Islet precursor cell (in vitro differentiated cells): ENCODE measurements at places on chromosomes 1 and 21.
A peak's percentile ranks its signal among the peaks of the same experiment; 100 is the strongest.

- no peak for DNase-seq
Measured at GRCh38 chr1:150804671-150805070, 3.4 kb downstream of the CTSK start.

DNA sequence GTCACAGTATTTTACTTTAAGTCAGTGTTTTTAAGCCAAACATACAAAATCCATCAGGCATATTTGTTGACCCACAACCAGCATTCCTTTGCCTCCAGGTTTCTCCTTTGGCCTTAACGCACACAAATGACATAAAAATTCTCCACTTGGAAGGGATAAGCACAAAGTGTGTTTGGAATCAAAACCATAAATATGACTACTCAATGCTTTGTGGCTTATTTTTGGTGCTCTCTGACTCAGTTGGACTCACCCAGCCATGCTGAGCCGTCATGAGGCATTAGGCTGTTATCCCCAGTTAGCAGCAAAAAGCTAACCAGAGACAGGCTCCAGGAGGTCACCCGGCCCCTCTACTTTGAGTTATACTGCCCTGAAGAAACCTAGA, 948 bp downstream of the PRUNE1 start:
- DNase-seq = no peak

GRCh38 chr1:30450148-30450817, 273.1 kb downstream of the MATN1 start:
- no peak for DNase-seq

GRCh38 chr1:67169496-67169895, 3.2 kb downstream of the IL23R start:
- no peak for DNase-seq

- DNase-seq = peak; percentile 84
Measured at GRCh38 chr1:117686907-117687306, 81.1 kb downstream of the TENT5C start.

DNA sequence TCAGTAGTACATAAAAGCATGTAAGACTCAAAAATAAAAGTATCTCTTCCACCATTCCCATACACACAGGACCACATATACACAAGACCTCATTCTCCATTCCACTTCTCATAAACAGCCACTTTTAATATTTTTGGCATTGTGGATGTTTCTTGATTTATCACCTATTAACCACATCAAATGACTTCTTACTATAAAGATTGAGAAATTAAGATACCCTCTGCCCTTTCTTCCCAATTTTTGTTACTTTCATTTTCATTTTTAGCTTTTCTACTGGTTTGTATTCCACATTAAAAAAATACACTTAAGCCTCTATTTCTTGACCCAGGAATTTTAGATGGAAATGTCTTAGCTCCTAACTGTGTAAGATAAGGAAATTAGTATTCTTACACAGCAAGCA, 22.8 kb downstream of the AKT3 start:
- no peak for DNase-seq

GRCh38 chr1:112337028-112337531, 58.9 kb upstream of the CTTNBP2NL start:
- DNase-seq = peak; percentile 72

DNA sequence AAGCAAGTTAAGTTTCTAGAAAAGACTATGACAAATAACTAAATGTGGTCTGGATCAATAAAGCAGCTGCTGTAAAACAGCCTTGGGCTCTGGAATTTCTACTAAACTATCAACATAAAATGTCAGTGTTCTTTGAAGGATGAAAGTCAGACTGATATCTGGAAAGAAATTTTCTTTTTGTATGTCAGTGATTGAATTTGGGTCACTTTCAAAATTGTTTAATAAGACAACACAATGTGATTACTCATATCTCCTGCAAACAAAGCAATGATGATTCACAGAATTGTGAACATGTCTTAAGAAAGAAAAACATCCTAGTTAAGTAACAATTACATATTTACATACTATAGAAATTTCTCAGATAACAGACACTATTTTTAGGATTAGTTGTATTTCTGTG, 826.4 kb downstream of the PLA2G4A start:
- DNase-seq = no peak

GRCh38 chr1:37073854-37074379, 39.6 kb upstream of the GRIK3 start:
- no peak for DNase-seq

- peak; percentile 73 for DNase-seq
Measured at GRCh38 chr1:170307426-170307825, 161.7 kb downstream of the NTMT2 start.

- DNase-seq = no peak
Measured at GRCh38 chr1:12113433-12114339, 50.6 kb downstream of the TNFRSF8 start.

DNA sequence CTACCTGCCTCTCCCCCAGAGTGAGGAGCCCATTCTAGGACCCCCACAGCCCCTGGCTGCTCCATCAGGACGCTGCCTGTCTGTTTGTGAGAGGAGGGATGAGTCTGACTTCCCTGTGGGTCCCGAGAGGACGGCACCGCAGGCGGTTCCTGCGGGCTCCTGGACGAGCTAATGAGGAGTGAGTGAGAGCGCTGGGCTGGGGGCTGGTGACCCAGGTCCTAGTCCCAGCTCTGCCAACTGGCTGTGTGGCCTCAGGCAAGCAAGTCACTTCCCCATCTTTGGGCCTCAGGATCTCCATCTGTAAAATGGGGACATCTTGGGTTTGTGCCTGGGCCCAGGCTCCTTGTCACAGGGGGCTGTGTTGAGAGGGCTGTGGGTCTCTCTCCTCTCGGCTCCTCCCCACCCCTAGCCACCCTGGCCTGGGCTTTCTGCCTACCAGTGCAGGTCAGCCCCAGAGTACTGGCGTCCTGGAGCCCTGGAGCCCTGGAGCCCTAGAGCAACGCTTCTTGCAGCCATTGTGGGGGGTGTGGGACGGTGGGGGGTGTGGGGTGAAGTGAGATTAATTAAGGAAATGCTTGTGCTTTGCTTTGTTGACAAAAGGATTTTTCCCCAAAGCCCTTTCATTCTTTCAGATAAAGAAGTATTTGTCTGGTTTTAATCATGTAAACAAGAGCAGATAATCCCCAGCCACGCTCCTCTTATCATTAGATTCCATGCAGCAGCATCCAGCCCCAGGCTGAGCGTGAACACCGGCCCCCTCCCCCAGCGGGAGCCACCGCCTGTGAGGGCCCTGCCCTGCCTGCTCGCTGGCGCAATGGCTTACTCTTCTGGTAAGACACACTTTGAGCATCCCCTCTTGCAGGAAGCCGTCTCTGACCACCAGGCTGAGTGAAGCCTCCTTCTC, 26.8 kb downstream of the SLC1A7 start:
- peak; percentile 91 for DNase-seq

- no peak for DNase-seq
Measured at GRCh38 chr1:47759936-47760629, 237.1 kb downstream of the TRABD2B start.

- DNase-seq = no peak
Measured at GRCh38 chr1:248416226-248416625, 13.4 kb downstream of the OR2T1 start.

DNA sequence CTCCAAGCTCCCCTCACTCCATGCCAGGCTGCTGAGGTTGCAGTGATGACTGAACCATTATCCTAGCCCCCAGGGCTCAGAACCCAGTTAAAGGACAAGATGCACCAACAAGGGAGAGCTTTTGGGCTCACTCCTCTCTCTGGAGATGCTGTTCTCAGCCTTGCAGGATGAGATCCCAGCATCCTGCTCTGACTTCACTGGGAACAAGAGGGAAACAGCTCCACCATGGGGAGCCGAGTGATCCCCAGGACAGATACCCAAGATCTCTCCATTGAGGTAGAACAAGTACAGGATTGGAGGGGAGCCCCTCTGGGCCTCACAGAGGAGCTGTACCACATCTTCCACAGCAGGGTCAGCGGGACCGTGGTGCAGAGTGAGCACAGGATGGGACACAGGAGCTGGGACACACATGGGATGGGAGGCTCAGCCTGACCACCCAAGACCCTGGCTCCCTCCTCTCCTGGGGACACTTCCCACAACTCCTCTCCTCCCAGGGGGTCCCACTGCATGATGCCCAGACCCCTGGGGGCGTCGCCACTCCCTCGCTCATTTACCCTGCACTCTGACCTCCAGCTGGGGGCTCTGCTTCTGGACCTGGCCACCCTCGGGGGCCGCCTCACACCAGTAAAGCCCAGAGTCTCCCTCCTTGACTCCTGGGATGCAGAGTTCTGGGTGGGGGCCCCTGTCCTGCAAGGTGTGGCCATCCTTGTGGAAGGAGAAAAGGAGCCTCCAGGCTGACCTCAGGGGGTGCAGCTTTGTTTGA, 18.6 kb upstream of the SLAMF9 start:
- DNase-seq = peak; percentile 49

DNA sequence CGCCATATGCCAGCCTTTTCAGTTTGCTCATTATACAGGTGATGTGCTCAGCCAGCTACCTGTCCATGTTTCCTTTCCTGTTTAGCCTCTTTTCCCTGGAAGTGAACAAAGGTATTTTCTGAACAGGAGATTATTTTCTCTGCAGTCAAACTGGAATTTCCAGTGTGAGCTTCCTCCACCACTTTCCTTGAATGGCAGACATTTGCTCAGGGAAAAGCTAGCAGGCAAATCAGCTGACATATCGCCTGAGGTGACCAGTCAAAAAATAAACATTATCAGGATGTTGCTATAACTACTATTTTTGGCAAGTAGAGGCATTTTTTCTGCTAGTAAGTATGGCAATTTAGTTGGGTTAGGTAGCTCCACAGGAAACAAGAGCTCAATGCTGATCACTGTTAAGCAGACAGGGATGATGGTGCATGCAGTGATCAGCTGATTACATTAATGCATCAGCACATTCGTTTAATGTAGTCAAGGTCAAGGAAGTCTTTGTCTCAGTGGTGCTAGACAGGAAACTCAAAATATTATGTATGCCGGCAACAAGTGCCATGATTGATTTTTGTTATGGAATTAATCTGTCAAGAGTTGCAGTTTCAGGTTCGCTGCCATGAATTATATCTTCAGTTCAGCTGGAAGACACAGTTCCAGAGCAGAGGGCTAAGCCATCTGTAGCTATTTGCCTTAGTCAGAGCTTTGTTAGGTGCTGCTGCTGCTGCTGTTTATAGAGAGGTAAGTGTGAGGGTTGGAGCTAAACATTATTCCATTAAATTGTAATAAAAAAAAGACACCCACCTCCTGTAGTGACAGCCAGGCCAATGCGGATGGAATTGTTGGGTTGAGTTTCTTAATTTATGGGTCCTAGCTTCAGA, 179.7 kb upstream of the ST6GALNAC5 start:
- DNase-seq = no peak

DNA sequence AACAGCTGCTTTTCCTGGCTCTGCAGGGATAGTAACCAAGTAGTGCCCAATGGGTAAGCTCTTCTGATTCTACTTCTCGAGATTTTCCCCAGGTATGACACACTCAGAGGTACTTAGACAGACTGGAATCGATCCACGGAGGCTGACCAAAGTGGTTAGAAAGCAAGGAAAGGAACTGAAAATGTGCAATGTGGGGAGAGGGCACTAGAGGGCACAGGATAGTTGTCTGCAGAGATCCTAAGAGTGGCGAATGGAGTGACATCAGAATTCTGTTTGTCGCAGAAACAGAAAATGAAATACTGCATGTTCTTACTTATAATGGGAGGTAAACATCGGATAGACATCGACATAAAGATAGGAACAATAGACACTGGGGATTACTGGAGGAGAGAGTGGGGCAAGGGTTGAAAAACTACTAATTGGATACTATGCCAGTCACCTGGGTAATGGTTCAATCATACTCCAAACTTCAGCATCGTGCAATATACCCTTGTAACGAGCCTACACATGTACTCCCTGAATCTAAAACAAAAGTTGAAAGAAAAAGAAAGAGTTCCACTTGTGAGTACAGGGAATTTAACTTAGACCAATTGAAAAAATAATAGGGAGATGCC, 23.3 kb downstream of the CYP2J2 start:
- DNase-seq = no peak

DNA sequence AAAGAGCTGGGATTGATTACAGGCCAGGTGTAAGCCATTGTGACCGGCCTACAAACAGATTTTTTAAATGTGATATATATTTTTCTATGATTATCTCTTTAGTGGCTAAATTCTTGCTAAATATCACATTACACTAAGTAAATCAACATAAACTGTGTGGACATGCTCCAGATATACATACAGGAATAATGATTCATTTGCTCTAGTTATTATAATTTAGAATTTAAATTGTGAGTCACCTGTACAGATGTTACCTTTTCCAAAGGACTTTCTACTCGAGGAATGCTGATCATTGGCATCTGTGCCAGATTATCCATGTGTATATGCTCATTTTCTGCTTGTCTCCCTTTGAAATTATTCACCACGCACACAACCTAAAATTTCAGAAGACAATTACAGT, 90.1 kb downstream of the PLPPR5 start:
- no peak for DNase-seq

DNA sequence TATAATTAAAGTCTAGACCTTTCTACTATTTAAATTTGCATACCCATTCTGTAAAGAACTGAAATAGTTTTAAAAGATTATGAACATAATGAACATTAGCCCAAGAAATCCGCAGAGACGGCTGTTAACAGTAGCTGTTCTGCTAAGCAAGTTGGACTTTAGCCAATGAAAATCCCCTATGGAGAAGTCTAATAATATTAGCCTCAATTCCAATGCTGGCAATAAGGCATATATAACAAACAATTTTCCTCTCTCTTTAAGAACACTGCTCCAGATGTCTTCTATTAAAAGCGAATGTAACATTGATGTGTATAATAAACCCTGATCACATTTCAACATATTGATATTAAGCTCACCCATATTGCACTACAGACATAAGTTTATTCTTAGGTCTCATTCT, 221.3 kb upstream of the KCTD3 start:
- no peak for DNase-seq

GRCh38 chr1:78715181-78715661, 65.6 kb downstream of the IFI44 start:
- DNase-seq = no peak

- DNase-seq = no peak
Measured at GRCh38 chr1:182570611-182570970, 18.5 kb downstream of the RNASEL start.

- no peak for DNase-seq
Measured at GRCh38 chr1:94738371-94738770, 81.8 kb upstream of the SLC44A3 start.

GRCh38 chr1:65541865-65542264, 121.4 kb downstream of the LEPR start:
- DNase-seq = no peak

DNA sequence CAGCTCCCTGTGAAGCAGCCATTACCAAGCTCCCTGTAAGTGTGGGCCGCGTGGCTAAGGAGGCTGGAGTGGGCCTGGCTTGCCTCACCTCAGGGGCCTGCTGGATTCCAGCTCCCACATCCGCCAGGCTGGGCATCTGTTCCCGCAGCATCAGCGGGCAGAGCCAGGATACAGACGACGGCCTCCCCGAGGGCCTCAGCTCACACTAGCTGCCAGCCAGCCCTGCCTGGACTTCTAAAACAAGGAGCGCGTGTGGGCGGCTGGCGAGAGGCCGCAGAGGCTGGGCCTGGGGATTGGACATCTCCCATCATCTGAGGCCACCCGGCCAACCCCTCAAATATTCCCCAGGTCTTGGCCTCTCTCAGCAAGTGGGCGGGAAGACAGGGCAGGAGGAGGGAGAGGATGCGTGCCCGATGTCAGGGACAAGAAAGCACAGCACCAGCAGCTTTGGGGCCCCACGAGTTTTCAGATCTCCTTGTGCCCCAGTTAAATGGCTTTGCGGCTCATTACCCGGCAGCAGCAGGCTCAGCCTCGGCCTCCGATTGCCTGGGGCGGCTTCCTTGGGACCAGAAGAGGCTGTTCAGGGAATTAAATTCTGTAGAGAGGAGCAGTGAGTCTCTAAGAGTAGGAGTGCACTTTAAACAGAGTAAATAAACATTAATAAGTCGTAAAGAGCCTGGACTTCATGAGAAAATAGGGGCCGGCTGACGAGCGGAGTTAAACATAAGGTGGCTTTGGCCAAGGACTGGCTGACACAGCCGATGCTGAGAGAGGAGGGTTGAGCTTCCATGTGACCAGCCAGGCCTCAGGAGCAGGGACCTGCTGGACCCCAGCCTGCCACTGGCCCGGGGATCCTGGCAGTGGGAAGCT, 208.9 kb upstream of the C1orf174 start:
- no peak for DNase-seq
